ENCODE measurements at places on chromosomes 12 and 14. TPM values are rescaled to one million over a fixed set of nuclear protein-coding genes. Genes with fewer than 3 reads are reported as not detected.
A peak's percentile ranks its signal among the peaks of the same experiment; 100 is the strongest.

The ATL1 gene
- 14.4 TPM for total RNA-seq

The MMP19 gene
- total RNA-seq, result 1.3 TPM

The MANSC4 gene
- 3.4 TPM for total RNA-seq

DNA sequence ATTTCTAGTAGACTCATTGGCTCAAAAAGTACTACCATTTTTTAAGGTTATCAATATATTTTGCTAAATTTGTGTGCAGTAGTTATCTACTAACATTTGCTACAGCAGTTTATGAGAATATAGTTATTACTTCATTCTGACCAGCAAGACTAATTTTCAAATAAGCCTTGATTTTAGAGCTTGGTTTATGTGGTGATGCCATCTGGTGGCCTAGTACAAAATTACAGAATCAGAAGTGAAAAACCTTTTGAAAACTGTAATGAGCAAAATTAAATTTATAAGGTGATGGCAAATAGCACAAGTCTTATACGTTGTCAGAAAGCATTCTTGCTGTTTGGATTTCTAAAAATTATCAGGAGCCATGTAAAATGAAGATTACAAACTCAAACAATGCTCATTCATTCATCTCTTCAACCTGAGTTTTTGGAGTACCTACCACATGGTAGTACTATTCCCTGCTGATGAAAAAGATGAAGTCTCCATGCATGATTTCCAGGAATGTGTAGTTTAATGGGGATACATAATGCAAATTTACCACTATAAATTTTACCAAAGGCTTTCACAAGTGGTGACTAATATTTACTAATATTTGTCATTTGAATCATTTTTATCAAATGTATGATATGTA is 51.0 kb downstream of the MAGOHB start:
- DNase-seq, result no peak

DNA sequence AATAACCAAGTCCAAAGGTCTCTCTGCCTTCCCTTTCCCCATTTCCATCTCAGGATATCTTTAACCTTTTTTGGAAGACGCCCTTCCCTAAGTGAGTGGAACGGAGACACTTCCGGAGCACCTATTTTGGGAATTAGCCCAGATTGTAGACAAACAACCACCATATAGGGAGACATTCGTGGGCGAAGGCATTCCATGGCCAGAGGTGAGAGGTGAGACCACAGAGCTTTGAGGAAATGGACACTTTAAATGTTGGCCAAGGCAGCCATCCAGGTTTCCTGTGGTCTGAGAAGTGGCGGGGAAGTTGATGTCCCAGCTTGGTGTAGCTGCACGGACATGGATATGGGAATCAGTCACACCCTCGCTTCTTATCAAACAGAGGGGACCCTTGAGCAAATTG is 69.4 kb upstream of the BDKRB2 start:
- DNase-seq, result no peak

GRCh38 chr12:52038447-52038846 is 12.8 kb upstream of the NR4A1 start:
- DNase-seq, result no peak

DNA sequence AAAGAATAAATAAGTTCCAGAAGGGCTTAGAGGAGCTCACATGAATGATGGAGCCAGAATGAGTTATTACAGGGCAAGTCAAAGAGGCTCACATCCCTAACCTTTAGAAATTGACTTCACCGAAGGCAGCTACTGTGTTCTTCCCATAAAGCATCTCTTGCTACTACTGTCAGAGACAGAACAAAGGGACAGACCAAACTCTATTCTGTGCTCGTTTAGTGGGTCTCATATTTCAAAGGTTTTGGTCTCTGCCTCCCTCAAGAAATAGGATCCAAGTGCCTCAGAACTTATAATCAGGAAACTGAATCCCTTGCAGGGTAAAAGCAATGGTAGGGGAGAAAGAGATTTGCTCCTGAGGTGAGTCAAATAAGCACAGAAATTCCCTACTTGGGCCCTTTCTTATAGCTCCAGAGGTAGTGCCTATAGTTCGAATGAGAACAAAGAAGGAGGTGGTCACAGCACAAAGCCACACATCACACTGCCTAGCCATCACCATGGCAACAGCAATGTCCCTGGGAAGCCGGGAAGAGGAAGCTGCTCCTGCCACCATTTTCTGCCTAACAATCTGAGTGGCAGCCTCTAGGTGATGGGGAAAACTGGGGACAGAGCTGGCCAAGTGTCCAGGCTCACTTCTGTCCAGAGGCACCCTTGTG is 294.9 kb downstream of the FOXN3 start:
- no peak for DNase-seq

GRCh38 chr14:48274826-48275225 is 599.4 kb upstream of the MDGA2 start:
- DNase-seq, result no peak

DNA sequence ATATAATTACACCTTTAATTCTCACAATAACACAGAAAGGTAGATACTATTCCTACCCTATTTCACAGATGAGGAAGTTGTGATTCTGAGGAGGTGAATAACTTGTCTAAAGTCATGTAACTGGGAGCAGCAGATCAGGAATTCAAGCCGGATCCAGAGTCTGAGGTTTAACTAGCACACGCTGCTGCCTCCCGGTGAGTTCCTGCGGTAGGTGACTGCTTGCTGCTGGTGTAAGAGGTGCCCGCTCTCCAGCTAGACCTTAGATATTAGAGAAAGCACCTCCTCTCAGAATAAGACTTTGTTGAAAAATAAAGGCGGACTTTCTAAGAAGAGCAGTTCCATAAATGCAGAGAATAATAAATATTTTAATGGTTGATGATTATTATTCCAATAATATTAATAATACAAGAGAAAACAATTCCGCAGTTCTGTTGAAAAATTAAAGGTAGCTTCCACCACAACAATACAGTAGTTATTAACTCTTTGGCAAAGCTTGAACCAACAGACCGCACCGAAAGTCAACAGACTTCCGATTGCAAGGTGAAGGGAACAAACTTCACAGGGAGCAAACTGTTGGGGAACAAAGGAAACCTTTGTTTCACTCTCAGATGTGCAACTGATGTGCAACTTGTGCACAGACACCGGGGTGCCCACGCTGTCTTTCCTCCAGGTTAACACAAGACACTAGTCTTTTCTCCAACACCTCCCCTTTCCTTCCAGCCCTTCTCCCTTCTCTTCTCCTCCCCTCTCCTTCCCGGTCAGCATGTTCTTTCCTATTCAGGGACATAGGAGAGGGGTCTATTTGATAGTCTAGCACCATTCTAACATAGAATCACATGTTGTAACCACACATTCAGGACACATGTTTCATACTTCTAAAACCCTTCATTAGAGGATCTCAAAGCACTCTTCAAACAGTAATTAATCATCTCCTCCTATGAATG is 73.2 kb upstream of the EGLN3 start:
- no peak for DNase-seq

DNA sequence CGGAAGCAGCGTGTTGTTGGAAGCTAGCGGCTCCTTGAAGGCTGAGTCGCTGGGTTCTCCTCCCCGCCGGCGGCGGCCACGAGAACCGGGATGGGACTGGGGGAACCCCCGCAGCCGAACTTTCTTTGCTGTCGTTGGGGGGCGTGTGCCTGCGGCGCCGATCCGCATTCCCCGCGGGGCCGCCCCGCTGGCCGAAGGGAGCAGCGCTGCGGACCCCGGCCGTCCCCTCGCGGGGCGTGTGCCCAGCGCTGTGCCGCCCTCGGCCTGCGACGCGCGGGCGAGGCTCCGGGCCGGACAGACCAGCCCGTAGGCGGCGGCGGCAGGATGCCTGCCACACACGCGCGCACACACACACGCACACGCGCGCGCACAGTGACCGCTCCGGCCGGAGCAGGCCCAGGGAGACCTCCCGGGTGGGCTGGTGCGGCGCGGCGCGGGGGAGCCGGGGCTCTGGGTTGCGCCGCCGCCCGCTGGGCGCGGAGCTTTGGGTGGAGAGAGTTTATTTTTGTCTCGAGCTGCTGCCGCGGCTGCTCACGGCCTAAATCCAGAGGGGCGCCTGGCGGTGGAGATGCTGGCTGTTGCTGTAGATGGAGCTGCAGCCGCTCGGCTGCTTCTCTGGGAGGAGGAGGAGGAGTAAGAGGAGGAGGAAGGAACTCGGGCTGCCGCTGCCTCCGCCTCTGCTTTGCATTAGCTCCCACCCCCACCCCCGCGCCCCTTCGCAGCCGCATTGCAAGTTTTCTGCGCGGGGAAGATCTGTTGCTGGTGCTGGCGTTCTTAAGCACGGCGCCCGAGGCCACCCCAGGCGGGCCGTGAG is at the start of gene SAMD4A:
Gene SAMD4A (plus strand): TSS at position 719 of the 814 bp plus-strand sequence. CDS start 789 bp downstream, outside the sequence.
- DNase-seq, result peak; percentile 77

DNA sequence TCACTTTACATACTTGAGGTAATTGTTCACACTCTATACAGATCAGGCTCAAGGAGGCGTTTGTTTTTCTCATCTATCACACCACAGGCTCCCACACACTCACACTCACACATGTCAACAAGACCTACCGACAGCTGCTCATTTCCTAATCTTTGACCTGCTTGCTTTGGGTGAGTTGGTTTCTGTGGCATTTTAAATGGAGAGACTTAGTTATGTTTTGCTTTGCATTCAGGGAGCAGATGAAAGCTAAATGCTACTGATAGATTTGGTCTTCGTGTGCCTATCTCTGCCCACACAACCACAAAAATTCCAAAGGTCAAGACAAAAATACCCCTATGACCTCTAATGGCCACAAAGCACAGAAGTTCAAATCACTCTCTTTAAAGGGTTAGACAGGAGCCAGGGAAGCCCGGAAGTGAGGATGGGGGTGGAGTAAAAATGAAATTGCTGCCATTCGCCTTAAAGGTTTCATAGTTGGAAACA is 203.5 kb upstream of the G2E3 start:
- DNase-seq, result no peak

GRCh38 chr12:78914859-78915331 is 50.3 kb downstream of the SYT1 start:
- DNase-seq, result no peak

GRCh38 chr12:126171937-126172559 is 1106.8 kb downstream of the AACS start:
- DNase-seq, result no peak
